Activated CD4-positive, alpha-beta T cell treated with anti-CD3 and anti-CD28 coated beads, Interleukin-10, Interleukin-2, amounts not matched to agents 100 ng/mL and 50 ng/mL, durations not matched to agents 16 hours and 8 hours (primary cell): ENCODE measurements at places on chromosomes 16 and 17.

GRCh38 chr16:78259873-78260272 lies 160.4 kb downstream of the WWOX start:
- DNase-seq, result no peak

DNA sequence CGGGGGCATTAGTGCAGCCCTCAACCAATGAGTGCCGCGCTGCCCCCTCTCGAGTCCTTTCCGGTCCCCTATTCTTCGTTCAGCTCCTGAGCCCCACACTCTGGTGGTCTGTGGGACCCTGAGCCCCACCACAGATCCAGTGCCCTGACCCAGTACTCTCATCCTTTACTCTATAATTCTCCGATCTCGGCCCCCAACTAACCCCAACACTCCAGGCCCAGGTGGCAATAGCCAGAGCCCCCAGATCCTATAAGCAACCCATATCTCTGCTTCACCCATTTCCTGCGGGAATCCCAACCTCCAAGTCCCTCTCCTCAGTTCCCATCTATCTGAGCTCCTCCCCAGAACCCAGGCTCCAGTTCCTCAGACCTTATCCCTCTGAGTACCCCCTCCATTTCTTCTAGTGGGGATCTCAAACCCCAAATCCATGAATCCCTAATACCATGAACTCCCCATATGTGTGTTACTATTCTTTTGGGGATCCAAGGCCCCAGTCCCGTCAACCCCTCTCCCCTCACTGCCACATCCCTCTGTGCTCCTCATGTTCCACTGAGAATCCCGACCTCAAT lies 1.0 kb upstream of the TBC1D10B start:
- no peak for DNase-seq

- DNase-seq, result peak; percentile 62
These were observed 30.1 kb downstream of the VPS35 start for GRCh38 chr16:46658925-46659324.

DNA sequence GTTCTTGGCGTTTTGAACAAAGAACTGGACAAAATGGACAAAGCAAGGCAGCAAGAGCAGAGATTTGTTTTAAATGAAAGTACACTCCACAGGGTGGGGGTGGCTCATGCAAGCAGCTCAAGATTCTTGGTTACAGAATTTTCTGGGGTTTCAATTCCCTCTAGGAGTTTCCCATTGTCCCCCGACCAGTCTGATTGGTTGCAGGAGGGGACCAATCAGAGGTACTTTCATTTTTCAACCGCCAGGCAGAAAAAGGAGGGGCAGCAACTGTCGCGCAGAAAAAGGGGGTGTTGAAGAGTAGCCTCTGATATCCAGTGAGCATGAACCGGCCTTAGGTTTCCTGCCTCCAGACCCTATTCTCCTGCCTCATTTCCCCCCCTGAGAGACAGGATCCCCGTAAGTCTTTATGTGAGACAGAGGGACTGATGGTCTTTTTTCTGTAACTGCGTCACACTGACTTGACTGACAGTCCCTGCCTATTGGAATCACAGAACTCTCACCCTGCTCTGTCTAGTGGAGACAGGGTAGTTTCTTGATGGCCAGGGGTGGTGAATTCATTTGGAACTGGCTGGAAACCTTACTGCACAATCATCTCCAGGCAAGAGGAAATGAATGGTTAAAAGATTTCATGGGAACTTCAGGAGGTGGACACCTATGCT lies 59.4 kb upstream of the ALOX12 start:
- peak; percentile 6 for DNase-seq

- DNase-seq, result no peak
These were observed 53.1 kb downstream of the CMIP start for GRCh38 chr16:81497690-81498089.

DNA sequence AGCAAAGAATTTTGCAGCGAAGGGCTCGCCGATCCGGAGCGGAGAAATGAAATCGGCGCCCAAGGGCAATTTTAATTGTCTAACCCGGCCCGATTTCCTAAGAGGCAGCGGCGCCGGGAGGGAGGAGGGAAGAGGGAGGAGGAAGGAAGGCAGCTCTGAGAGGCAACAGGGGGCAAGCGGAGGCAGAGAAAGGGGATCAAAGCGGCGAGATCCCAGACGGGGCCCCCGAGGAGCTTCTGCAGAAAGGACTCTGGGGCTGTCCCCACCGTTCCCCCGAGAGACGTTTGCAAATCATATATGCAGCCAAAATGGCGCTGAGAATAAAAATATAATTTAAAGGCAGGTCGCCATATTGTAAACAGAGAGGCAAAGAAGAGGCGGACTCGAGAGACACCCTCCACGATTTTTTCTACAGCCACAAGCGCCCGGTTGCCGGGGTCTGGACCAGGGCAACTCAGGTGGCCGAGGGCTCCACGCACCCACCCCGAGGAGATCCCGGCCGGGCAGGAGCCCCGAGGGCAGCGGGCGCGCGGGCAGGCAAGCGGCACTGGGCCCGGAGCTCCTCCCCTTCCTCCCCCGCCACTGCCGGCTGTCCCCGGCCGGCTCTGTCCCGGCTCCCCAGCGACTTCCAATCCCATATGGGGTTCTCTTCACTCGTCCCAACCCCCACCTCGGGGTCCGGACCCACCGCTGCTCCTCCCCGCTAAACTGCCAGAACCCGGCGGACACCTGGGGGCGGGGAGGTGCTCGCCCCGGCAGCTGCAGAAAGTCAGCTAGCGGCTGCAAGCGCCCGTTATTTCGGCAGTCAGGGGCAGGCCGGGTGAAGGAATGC lies 1.9 kb downstream of the PHF12 start:
- DNase-seq, result peak; percentile 63

DNA sequence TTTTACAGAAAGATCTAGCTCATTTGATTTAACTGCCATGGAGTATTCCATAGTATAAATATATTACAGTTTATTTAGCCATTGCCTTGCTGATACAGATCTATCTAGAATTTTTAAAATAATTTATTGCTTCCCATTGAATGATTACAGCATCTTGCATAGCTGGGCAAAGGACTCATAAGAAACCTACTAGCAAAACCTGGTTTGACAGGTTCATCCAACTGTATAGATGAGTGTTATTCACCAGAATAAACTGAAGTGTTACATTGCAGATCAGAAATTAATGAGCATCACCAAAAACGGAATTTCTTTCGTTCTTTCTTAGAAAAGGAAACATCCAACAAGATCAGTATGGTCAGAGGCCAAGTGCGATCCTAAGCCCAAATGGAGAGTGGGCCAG lies 202.2 kb upstream of the CACNG5 start:
- DNase-seq, result no peak

- DNase-seq, result peak; percentile 69
These were observed 5.4 kb downstream of the MYO1C start for GRCh38 chr17:1486802-1487695.

DNA sequence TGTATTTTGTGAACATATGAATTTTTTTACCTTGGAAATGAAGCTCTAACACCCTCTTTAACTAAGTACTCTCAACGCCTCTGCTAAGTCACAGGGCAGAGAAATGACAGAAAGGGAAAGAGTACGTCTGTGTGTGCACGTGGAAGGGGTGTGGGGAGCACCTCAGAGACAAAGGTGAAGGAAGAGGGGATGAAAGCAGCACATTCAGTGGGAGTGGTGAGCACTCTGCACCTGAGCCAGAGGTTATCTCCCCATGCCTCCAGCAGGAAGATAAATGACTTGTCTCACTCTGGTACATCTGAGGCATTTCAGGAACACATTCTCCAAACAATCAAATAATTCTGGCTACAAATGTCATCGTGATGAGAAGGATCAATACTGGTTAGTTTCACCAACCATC lies 15.0 kb downstream of the GNA13 start:
- DNase-seq, result peak; percentile 57

DNA sequence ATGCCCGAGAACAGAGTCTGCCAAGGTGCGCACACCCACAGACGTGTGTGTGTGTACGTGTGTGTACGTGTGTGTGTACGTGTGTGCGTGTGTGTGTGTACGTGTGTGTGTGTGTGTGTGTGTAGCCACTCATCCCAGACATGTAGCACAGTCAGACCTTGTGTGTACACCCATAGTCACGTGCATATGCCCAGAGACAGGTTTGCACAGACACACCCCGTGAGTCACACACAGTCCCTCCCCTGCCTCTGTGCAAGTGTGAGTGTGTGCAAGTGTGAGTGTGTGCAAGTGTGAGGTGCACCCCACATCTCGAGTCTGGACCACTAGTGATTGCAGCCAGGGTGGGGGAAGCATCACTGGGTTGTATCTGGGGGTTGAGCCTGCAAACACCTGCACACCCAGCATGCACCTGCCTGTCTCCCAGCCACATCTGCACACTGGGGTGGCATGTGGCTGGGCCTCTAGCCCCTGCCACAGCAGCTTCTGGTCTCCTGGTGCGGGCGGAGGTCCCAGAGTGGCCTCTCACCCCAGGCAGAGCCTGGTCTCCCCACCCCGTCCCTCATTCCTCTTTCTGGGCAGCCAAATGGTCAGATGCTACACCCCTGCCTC lies 23.6 kb downstream of the BAHCC1 start:
- DNase-seq, result no peak

DNA sequence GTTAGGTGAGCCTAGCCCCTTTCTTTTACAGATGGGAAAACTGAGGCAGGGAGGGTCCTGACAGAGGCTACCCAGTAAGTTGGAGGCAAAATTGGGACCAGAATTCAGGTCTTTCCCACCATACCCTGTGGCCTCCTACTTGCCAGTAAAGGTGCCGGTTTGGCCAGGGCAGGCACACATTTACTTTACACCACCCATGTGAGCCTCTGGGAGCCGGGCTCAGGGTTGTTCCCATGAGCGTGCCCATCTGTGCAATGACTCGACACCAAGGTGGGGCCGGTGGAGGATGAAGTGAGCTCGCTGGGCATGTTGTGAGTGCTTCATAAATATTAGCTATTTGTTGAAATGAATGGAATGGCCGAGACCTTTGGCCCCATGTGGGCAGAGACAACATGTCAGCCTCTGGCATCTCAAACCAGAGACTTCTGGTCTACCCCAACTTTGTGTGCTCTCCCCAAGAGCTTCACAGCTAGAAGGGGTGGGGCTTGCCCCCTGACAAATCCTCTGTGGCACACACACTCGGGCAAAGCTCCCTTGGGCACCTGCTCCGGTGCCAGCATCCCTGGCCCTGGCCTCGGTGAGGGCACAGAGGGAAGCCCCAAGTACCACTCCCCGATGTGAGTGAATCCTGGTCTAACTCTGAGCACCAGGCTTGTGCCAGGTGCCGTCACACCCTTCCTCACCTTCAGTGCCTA lies 60.1 kb downstream of the SRCIN1 start:
- no peak for DNase-seq

GRCh38 chr17:65394811-65395472 lies 166.5 kb downstream of the AXIN2 start:
- no peak for DNase-seq

- no peak for DNase-seq
These were observed 63.3 kb downstream of the PECAM1 start for GRCh38 chr17:64327201-64327930.

DNA sequence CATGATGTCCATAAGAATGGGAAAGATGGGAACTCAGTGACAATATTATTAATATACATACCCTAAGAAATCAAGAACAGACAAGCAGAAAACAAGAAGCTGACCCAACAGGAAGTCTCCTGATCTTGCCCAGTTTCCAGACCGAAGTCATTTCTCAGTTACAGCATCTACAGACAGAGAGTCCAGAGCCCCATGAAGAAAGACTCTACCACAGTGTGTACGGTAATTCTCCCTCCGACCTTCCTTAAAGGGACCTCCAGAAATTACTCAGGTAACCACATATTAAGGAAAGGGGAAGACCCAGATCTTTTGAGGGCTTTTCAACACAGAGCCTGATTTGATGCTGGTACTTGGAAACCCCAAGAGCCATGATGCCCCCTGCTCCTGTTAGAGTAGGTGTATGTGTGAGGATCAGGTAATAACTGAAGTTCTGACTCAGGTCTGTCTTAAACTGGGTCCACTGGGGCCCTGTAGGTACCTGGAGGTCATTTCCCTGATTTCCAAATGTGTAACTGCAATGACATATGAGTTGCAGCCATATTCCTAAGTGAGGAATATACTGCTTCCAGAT lies 132.4 kb downstream of the ABCA8 start:
- no peak for DNase-seq

GRCh38 chr17:49012769-49013255 lies 15.6 kb downstream of the IGF2BP1 start:
- DNase-seq, result no peak

GRCh38 chr17:13525876-13526275 lies 75.9 kb downstream of the HS3ST3A1 start:
- no peak for DNase-seq

DNA sequence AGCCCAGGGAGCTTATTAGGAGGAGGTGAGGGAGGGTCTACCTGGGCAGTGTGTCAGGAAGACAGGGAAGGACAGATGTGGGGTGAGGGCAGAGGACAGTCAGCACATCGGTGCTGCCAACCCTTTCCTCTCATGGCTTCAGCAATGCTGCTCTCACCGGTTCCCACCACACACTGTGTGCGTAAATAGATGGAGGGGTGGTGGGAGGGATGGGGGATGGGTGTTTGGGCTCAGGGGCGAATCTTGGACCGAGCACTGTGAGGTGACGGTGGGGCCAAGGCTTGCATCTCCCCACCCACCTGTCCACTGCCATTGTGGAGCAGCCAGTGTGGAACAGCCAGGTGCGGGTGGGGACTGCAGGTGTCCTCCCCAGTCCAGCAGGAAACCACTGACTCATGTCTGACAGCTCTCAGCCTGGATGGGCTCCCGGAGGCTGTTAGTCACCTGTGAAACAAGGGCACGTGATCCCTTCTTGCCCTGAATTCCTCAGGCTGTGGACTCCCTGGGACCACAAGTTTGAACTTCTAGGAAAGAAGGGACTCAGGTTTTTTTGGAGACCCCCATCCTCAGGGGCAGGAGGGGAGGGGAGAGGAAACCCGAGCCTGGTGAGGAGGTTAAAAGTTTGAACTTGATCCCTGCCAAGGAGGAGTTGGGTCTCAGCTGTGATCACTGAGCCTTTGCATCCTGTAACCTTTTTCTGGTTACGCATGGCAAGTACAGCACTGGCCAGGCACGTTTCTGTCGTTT lies 42.7 kb upstream of the SMPD3 start:
- DNase-seq, result no peak

- no peak for DNase-seq
These were observed 985 bp downstream of the SGSM2 start for GRCh38 chr17:2338315-2338657.

GRCh38 chr17:1718362-1719165 lies 5.9 kb upstream of the WDR81 start:
- no peak for DNase-seq

- no peak for DNase-seq
These were observed 20.8 kb downstream of the GINS2 start for GRCh38 chr16:85667841-85668413.

- DNase-seq, result no peak
These were observed 8.1 kb upstream of the ZFPM1 start for GRCh38 chr16:88444826-88445582.

DNA sequence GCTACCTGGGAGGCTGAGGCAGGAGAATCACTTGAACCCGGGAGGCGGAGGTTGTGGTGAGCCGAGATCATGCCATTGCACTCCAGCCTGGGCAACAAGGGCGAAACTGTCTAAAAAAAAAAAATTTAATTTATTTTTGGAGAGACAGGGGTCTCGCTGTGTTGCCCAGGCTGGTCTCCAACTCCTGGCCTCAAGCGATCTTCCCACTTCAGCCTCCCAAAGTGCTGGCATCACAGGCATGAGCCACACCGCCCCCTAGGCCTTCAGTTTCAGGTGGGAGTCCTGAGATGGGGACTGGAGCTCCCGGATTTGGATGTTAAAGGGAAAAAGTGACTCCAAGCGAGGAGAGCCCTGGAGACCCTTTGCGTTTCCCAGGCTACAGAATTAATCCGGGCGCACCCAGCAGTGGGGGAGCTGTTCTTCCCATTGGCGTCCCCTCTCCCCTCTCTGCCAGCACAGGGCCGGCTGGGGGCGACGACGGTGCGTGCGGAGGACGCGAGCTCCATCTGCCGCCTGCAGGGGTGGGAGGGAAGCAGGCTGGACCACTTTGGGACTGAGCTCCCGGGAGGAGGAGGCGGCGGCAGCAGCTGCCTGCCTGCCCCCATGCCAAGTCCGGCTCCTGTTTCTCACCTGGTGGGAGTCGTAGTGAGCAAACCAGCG lies 49.3 kb upstream of the USP7 start:
- DNase-seq, result no peak
